ENCODE measurements at places on chromosomes 13 and 19. TPM values are rescaled to one million over a fixed set of nuclear protein-coding genes. Genes with fewer than 3 reads are reported as not detected.

NCCRP1 gene
- polyA plus RNA-seq = 510 TPM

SIGLEC9 gene
- 0.26 TPM for polyA plus RNA-seq

KCNJ14 gene
- polyA plus RNA-seq = 0.54 TPM

PRRG2 gene
- polyA plus RNA-seq = 12.7 TPM

MAB21L1 gene
- polyA plus RNA-seq = 0.13 TPM

CLDND2 gene
- 0.37 TPM for polyA plus RNA-seq
